ENCODE measurements at places on chromosomes 4 and X. TPM values are rescaled to one million over a fixed set of nuclear protein-coding genes. Genes with fewer than 3 reads are reported as not detected.

Gene NDNF
- 0.42 TPM for total RNA-seq

Gene PABPC5
- not detected for total RNA-seq

Gene TCEAL6
- total RNA-seq: not detected

Gene TMEM129
- 38.3 TPM for total RNA-seq

Gene CD40LG
- not detected for total RNA-seq

Gene FRAS1
- 2.1 TPM for total RNA-seq

Gene TREX2
- 0.49 TPM for total RNA-seq

Gene AIFM1
- 45.3 TPM for total RNA-seq

Gene BMP3
- not detected for total RNA-seq

Gene GPR34
- not detected for total RNA-seq

Gene GPR82
- total RNA-seq: not detected

Gene NDST3
- not detected for total RNA-seq

Gene RPA4
- 1.4 TPM for total RNA-seq

Gene GLA
- 13.3 TPM for total RNA-seq

Gene ZNF674
- total RNA-seq: 7.2 TPM

Gene TMPRSS11F
- not detected for total RNA-seq

Gene TRIML2
- total RNA-seq: 4.9 TPM

Gene P2RY8
- total RNA-seq: not detected

Gene TMEM47
- total RNA-seq: 1.6 TPM

Gene WNK3
- not detected for total RNA-seq
